ENCODE measurements at places on chromosomes 1 and 21.

DNA sequence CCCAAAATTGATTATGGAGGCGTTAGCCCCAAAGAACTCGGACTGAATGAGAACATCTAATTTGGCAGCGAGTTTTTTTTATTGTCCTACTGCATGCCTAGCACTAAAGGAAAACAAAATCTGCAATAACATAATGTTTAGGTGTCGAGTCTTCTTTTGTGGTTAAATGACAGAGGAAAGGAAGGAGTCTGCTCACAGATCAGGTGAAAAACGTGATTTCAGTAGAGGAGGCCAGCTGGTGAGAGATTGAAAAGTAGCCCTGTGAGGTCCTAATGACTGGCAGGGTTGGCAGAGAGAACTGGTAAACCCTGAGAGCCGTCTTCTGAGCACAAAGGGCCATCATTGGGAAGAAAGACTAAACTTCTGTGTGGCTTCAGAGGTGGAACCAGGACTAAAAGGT lies 24.2 kb downstream of the WDTC1 start:
- DNase-seq: no peak

- DNase-seq: no peak
Measured at GRCh38 chr1:62210960-62211359, 16.3 kb downstream of the L1TD1 start.

DNA sequence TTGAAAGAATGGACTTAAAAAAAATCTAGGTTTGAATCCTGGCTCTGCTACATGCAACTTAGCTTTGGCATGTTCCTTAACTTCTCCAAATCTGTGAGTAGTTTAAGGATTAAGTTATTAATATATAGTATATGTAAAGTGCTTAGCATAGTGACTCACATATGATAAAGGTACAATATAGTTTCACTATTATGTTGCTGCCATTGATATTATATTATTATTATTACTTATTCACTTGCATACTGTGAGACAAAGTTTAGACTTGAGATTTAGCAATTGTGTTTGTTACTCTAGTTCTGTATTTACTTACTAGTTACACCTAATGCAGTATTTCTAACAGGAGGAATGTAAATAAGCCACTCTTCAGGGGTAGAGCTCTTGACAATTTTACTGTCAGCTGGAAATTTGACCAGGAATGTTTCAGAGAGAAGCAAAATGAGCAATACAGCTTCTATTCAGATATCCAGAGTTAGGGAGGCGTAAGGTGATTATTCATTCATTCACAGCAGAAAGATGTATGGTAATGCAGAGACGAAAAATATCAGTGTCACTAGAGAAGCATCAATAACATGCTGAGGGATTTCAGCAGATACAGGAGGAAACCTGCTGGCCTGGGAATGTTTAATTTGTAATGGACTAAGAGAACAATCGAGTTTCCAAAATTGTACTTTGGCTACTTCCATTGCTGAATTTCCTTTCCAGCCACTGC lies 25.5 kb downstream of the RGS7 start:
- DNase-seq: no peak

GRCh38 chr1:193270996-193271395 lies 84.6 kb upstream of the B3GALT2 start:
- DNase-seq: no peak

DNA sequence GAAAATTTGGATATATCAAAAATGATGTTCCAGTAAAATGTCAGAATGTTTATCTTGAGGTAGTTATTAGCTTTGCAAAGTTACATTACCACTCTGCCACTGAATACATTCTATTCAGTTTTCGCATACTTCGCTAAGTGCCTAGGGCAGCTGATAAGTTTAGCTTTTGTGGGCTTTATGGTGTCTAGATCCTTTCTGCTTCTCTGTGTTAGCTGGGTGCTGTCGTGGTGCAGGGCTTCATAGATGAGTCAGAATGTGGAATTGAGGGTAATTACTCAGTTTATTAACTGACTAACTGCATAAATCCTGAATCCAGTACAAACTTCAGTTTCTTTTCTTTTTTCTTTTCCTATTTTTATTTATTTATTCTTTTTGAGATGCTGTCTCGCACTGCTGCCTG lies 21.5 kb downstream of the NCAM2 start:
- no peak for DNase-seq

GRCh38 chr1:5410652-5411051 lies 581.6 kb downstream of the NPHP4 start:
- no peak for DNase-seq

DNA sequence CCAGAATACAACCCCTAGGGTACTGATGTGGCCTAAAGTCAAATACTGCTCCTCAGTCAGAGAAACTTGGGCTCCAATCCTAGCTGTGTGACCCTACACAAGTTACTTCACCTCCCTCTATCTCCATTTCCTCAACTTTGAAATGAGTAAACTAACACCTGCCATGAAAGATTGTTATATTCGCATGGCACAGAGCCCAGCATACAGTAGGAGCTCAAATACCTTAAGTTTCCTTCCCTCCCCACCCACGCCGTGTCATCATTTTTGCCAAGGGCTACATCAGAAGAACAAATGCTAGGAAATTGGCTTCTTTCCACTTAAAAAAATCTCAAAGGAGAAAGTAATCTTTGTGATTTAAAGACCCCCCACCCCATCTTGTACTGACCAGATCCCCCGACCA lies 22.2 kb upstream of the ZNF362 start:
- no peak for DNase-seq

GRCh38 chr1:157596384-157596783 lies 1.5 kb downstream of the FCRL4 start:
- no peak for DNase-seq

DNA sequence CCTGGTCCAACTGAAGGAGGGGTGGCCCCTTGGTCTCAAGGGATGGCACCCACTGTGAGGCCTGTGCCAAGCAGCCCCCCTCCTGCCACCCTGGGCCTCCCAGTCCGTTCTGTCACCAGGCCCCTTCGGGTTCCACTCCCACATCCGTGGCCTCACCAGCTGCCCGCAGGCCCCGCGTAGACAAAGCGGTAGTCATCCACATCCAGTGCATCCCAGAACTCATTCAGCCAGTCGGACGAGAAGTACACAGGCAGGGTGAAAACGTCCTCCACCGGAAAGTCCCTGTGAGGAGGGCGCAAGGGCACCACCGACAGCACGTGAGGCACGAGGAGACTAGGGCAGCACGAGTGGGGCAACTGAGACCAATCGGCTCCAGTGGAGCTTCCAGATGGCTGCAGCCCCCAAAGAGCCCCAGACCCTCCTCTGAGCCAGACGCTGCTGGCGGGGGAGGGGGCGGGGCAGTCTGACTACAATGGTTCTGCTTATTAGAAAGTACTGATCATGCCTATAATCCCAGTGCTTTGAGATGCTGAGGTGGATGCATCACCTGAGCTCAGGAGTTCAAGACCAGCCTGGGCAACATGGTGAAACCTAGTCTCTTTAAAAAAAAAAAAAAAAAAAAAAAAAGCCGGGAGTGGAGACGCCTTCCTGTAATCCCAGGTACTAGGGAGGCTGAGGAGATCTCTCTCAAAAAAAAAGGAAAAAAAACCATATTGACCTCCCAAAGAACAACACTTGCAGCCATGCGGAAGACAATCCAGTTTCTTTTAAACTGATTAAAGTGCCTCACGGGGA lies 1.2 kb downstream of the JMJD4 start:
- no peak for DNase-seq

- no peak for DNase-seq
Measured at GRCh38 chr1:30998171-30998570, 67.3 kb downstream of the PUM1 start.

- no peak for DNase-seq
Measured at GRCh38 chr1:207334337-207334736, 12.9 kb downstream of the CD55 start.
